ENCODE measurements at places on chromosomes 3 and 15.

GRCh38 chr3:31466866-31467265, 65.9 kb upstream of the STT3B start:
- DNase-seq, result no peak

DNA sequence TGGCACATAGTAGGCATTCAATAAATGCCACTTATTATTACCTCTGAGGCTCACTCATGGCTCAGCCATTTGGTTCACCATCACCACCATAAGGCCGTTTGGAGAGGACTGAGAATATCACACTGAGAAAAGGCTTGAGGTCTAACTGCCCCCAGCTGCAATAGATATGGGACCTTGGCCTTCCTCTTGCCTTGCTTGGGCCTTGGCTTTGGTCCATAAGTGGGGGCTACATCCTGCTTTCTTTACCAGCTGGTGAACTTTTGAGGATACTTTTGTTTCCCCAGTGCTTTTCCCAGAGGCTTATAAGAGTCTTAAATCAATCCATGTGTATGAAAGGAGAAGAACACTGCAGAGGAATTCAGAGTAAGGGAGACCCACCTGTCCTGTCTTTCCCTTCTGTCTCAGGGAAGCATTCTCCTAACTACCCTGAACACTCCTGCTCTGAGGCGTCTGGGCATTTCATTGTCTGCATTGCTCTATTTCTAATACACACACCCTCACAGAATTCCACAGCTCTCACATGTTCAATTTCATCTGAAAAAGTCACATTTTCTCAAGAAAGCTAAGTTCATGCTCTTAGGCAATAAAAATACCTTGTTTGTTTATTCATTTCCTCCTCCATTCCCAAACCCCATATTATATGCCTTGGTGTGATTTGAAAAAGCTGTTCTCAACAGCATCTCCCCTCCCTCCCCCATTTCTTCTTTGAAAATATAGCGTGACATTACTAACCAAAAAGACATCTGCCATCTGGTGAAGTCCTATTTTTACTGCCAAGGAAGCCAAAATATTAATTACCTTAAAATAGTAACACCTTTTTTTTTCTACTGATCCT, 22.5 kb upstream of the KCNMB2 start:
- no peak for DNase-seq

- DNase-seq, result no peak
These were observed 50.4 kb upstream of the PXYLP1 start for GRCh38 chr3:141181196-141181595.

DNA sequence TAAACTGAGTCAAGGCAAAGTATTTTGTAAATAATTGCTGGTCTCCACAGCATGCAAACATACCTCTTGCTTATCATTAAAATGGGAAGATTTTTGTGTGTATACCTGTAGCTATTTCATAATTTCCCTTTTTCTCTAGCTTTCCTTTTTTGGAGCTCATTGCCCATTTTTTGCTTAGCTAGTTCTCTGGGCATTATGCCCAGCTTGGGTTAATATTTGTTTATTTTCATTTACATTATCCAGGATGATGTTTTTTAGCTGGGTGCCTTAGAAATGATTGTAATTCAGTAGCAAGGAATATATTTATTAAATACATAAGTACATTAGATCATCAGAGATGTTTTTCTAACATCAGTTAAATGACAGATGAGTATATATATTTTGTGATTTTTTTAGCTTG, 1271.7 kb upstream of the GBE1 start:
- DNase-seq, result no peak

DNA sequence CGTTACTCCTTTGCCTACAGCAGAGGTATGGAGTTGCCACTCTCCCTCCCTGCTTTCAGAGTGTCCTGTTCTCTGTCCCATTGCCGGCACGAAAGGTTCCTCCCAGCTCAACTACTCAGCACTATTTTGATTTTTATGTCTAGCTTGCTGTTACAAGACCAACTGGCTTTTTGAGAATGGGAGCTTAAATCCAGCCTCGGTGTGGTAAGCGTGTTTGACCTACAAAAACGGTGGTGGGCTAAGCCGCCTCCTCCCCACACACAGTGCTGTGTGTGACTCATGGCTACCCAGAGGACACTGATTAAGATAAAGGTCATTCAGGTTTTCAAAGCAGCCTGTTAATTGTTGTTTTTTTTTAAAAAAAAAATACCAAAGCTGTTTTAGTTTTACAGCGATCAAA, 64.5 kb downstream of the LRTM1 start:
- no peak for DNase-seq

DNA sequence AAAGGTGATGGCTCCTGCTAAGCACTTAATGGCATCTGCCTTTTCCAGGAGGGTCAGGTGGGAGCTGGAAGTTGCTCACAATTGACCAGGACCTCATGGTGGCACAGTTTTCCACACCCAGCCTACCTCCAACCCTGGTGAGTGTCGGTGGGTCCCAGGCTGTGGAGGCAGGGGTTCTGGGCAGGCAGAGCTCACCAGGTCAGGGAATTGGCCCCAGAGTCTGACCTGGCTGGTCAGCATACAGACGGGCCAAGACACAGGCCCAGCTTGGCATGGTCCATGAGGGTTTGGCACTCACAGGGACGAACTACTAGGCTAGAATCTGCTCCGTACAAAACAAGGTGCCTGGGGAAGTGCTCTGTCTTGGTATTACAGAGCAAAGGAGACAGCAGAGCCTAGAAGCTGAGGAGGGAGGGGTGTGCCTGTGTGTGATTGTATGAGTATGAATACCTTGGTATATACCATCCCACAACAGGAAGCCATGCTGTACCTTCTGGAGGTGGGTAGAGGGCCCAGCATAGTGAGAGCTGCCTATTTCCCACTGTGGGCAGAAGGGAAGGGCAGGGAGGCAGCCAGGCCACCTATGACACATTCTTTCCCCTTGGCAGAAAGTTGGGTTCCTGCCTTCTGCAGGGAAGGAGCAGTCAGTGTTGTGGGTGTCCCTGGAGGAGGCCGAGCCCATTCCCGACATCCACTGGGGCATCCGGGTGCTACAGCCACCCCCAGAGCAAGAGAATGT, 6.5 kb downstream of the APEH start:
- no peak for DNase-seq

DNA sequence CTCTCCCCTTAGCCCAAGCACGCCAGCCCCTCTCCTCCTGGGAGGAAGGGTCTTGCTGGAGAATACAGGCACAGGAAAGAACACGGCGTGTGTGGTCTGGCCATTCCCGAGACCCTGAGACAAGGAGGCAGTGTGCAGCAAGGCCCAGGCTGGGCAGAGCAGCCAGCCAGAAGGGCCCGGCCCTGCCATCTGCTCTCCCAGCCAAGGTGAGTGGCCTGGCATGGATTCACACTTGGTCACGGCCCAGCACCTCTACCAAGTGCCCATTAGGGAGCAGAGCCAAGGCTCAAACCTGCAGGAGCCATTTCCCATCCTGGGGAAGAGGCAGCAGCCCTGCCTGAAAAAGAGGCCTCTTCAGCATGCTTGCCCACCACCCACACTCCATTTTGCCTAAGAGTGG, 28.6 kb downstream of the MEGF11 start:
- DNase-seq, result no peak

Data from stimulated activated CD4-positive, alpha-beta T cell treated with anti-CD3 and anti-CD28 coated beads, Interleukin-1b, Interleukin-23, amount 100 ng/mL, for 1 hour (primary cell).